Stimulated activated CD4-positive, alpha-beta T cell treated with anti-CD3 and anti-CD28 coated beads, Interleukin-4, amount 100 ng/mL, for 1 hour (primary cell): ENCODE measurements at places on chromosomes 3 and 15.

- DNase-seq, result no peak
Measured at GRCh38 chr3:184176377-184177330, 2.0 kb downstream of the AP2M1 start.

DNA sequence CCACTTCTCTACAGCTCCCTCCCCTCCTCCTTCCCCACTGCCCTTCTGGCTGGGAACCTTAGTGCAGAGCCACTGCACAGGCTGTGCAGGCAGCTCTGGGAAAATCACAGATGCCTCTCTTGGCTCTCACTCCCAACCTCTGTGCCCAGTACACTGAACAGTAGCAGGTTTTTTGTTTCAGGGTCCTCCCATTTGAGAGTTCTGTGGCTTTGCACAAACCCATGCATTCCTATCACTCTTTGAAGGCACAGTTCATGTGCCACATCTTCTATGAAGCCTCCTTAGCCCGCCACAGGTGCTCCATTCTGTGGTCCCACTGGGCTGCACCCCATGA is 103.9 kb downstream of the SNRK start:
- no peak for DNase-seq

- DNase-seq, result no peak
Measured at GRCh38 chr3:9061634-9062033, 98.4 kb upstream of the RAD18 start.

GRCh38 chr3:89586676-89587075 is 479.3 kb downstream of the EPHA3 start:
- no peak for DNase-seq

- DNase-seq, result no peak
Measured at GRCh38 chr3:9770276-9770812, 597 bp upstream of the CAMK1 start.

GRCh38 chr3:194203482-194204041 is 67.6 kb downstream of the HES1 start:
- peak; percentile 16 for DNase-seq

DNA sequence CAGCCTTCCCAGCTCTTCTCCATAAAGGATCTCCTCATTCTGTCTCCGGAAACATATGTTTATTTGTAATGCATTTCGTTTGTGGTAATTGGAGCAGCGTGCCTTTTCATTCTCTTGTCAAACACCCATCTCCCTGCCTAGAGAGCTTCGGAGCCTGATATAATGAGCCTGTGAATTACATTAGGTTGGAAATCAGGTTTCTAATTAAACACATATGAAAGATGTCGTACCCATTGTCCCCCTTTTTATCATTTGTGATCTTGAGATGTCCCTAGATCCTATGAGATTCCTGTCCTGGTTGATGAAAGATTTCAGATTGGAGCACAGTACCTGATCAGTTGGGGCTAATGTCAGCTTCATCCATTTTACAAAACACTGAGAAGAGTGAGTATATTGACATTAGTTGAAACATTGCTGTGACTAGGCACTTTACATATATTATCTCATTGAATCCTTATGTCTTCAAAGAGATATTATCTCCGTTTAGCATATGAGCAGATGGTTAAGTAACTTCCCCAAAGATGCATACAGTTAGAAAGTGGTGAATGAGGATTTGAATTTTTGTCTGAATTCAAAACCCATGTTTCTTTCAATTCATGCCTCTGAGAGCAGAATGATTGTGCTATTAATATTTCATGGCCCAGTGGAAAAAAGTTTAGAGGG is 23.1 kb downstream of the SYN2 start:
- no peak for DNase-seq
